ENCODE measurements at places on chromosomes 4 and X. TPM values are rescaled to one million over a fixed set of nuclear protein-coding genes. Genes with fewer than 3 reads are reported as not detected.

SLC6A8 gene
- total RNA-seq: 60.7 TPM

DNA sequence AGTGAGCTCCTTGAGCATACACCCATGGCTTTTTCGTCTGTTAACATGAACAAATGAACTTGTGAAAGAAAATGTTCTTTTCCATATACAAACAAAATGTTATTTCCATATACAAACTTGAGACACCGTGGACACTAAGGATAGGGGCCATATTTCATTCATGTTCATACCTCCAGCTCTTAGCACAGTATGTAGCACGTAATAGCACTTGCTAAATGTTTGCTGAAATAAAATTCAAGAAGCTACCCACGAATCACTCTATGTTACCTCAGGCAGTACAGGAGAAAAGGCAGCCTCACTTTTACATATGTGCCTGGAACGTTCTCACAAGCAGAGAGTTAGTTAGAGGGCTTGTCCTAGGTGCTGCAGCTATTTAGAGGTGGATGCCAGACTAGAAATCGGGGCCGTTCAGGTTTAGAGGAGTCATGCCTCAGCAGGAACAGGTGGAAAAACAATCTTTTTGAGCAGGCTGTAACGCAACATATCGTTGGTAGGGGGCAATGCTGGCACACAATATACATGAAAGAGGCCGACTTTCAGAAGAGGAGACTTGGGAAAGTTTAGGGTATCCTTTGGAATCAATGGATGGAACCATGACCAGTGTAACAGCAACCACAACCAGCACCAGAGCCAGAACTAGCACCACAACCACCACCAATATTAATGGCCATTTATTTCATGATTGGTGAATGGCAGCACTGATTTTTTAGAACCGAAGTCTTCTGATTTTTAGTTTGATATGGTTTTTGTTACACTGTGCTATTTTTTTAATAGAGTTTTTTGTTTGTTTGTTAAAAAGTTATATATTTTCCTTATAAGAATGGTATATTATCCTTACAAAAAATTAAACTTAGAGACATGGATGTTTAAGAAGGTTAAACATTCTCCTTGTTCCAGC is 14.8 kb upstream of the PAQR3 start:
- DNase-seq: no peak

PRKG2 gene
- 2.5 TPM for total RNA-seq

RRH gene
- total RNA-seq: not detected

DNA sequence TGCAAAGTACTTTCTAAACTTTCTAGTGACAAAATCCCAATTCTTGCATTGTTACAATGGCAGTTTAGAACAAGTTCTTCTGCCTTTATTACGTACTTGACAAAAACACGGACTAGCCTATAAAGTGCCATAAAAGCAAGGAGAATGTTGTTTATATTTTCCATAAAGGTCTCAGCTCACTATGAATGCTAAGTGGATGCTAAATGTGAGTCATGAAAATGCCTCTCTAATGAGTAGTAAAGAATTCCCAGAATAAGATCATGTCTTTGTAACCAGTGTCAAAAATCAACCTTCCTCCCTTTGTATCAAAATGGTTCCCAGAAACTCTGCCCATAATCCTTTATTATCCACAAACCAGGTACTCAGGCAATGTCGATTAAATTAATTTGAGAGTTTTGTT is 539.8 kb upstream of the SLIT2 start:
- DNase-seq: no peak

- DNase-seq: no peak
Observed at GRCh38 chr4:139966383-139966782, 187.6 kb downstream of the MAML3 start.

- DNase-seq: no peak
Observed at GRCh38 chr4:181578911-181579310, 664.3 kb upstream of the TENM3 start.

CT47B1 gene
- total RNA-seq: not detected

P2RY4 gene
- total RNA-seq: 0.33 TPM

DACH2 gene
- total RNA-seq: 0.27 TPM

PPBP gene
- not detected for total RNA-seq

DNA sequence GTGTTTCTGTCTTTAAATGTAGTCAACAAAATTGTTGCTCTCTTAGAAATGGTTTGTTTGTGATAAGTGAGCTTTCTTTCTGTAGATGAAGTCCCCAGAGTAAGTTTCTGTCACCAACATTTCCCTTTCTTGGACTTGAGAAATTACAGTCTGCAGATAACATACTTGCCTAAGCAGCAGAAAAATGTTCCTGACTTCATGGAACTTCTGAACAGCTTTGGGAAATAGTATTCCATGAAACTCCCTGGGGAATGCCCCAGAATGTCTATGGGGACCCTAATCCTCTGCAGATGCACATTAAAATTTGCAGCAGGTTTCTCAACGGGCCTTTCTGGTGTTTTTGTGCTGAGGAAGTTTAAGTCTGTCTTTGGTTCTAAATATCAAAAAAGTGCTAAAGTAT is 38.6 kb upstream of the NEIL3 start:
- no peak for DNase-seq

CPZ gene
- 0.54 TPM for total RNA-seq

HERC5 gene
- total RNA-seq: 6.4 TPM

DNA sequence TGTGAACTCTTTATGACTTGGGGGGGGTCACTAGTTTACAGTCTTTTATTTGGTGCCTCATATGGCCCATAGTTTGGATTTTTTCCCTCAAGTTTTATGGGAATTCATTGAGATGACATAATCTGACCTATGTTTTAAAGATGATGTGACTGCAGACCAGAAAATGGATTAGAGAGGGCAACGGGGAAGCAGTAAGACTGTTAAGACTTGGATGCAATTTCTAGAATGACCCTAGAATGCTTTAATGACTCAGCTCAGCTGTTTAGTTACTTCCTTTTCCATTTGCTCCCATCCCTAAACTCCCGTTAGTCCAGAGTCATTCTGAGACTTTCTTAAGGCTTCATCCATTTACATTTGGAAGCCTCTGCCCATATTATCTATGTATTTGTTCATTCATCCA is 59.9 kb upstream of the PDGFRA start:
- no peak for DNase-seq

- DNase-seq: no peak
Observed at GRCh38 chr4:175531405-175532091, 280.5 kb downstream of the GPM6A start.

Data from sigmoid colon (tissue), 7 donors.